ENCODE measurements at places on chromosomes 6 and 20.

- no peak for DNase-seq
Measured at GRCh38 chr20:24766143-24766527, 182.9 kb upstream of the CST7 start.

GRCh38 chr6:117498159-117498558, 15.7 kb downstream of the DCBLD1 start:
- no peak for DNase-seq

- no peak for DNase-seq
Measured at GRCh38 chr6:159074876-159075275, 30.1 kb upstream of the TAGAP start.

GRCh38 chr6:40719671-40720374, 132.7 kb upstream of the LRFN2 start:
- DNase-seq, result no peak

DNA sequence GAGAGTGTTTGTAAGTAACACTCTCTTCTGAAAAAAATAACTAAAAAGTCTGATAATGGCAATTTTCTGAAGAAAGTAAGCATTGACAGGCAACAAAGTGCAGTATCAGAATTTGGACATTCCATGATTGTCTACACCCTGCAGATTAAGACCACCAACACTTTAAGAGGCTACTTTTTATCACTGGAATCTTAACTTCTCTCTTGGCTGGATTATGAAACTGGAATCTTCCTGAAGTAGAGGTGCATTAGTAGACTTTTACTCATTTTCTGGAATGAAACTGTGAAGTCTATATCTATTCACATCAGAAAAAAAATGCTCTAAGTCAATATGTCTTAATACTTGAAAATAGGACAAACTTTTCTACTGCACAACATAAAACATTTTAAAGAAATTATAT, 547.5 kb downstream of the COL12A1 start:
- DNase-seq, result no peak

DNA sequence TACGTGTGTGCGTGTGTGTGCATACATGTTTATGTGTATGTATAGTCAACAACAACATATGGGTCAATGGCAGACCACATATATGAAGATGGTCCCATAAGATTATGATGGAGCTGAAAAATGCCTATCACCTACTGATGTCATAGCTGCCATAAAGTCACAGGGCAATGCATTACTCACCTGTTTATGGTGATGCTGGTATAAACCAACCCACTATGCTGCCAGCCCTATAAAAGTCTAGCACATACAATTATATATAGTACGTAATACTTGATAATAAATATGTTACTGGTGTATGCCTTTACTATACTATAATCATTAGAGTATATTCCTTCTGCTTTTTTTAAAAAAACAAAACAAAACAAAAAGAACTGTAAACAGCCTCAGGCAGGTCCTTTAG, 148.4 kb upstream of the ARID1B start:
- DNase-seq, result no peak

GRCh38 chr20:33933469-33933909, 60.2 kb upstream of the RALY start:
- DNase-seq, result no peak

- DNase-seq, result no peak
Measured at GRCh38 chr6:46305833-46306232, 135.1 kb upstream of the ENPP5 start.

DNA sequence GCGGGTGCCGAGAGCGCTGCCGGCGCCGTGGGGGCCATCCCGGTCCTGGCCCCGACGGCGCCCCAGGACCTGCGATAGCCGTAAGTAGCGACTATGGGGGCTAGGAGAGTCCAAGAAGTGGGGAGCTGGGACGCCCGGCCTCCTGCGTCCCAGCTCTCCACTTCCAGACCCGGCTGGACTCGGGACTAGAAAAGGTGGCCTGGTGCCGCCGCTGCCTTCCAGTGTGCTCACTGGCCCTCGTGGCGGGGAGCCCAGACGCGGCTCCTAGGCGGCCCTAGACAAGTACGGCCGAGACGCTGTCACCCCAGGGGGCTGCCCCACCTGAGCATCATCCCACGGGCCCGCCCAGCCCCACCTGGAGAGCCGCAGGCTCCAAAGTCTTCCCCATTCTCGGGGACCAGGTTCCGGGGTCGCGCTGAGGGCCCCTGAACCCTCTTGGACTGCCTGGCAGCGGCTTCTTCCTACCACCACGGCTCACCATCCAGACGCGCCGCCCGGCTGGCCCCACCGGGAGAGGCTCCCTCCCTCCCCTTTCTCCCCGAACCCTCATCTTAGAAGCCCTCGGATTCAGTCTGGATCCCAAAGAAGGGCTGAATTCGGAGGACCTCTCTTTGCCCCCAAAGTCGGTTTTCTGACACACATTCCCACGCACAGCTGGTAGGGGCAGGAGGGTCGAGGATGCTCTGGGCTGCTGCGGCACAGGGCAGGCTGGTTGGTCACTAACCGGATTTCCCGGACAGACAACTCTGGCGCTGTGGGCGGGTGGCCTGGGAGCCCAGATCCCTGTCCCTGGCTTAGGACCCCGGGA, 870 bp upstream of the MDFI start:
- no peak for DNase-seq

- no peak for DNase-seq
Measured at GRCh38 chr6:108944707-108945680, 96.8 kb downstream of the ARMC2 start.

DNA sequence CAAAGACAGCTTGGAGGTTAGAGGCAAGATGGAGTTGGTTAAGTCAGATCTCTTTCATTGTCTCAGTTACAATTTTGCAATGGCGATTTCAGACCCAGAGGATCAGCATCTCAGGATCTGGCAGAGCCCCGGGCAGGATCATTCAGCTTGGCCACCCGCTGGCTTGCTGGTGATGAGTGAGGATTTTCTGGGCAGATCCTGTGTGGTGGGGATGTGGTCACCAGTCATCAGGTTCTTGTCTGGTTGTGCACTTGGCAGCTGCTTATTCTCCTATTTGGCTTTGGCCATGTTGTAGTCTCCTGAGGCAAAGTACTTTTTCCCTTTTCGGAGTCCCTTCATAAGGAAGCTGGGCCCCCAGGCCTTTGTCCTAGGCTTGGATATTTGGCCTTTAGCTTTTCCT, 953.9 kb downstream of the KIF16B start:
- no peak for DNase-seq

DNA sequence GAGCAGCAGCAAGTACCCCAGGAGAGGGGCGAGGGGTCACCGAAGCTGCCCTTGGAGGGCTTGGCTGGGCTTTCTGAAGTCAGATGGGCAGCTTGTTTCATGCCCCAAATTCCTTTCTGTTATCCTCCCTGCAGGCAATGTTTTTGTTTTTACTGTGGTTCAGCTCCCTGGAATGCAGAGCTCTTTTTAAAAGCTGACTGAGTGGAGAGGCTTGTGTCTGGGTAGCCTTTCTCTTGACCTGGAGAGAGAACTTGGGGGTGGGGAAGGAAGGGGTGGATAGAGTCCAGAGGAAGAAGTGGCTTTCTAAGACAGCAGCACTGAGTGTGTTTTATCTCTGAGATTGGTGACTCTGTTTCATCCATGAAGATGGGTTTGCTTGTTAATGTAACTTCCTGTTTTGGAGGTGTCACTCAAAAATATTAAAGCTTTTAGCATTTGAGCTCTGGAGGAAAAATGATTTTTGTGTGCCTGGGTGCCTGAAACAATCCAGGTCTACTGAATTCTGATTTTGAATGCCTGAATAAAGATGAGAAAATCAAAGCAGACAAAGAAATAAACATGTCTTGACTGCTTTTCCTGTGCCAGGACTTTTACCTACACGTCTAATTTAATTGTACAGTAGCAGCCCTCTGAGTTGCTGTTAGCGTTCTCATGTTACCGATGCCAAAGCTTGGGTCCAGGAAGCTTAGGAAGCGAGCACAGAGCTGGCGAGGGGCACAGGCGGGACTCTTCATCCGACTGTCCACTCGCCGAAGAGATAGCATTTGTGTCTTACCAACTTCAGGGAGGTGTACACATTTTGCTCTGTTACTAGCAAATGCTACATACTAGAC, 78.2 kb upstream of the EEF1E1 start:
- DNase-seq, result no peak

GRCh38 chr6:80531681-80532619, 425.5 kb downstream of the BCKDHB start:
- DNase-seq, result no peak

DNA sequence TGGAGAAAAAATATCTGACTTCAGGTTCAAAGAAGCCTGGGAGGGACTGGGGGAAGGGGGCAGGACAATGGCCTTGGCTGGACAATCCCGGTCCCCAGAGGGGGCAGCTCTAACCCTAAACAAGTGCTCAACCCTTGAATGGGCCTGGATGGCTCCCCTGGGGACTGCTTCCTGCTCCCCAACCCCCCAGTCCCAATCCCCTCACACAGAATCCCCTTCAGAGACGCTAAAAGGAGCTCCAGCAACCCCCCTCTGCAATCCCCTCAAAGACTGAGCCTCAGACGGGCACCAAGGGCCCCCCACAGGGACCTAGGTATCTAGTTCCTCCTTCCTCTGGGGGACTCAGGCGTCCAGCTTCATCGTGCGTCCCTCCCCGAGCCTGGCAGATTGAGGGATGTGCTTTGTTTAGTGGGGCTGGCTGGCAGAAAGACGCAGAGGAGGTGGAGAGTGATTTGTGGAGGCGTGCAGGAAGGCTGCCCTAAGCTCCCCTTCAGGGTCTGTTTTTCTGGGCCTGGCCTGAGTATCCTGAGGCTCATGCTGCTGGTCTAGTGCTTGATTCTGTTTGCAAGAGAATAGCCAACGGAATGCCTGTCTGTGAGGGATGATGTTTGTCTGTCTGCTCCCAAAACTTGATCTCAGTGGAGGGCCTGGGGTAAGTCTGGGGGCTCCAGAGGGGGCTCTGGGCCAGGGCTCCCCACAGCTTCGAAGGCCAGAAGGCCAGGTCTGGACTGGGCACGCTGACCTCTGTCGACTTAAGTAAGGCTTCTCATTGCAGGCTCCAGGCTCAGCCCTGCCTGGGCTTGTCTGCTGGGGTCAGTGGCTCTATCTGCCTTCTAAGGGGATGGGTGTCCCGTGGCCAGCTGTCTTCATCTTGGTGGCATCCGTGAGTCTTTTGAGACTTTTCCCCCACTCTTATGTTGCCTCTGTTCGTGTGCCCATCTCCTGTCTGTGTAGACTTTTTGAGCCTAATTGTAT, 1.7 kb upstream of the POU5F1 start:
- no peak for DNase-seq

- DNase-seq, result no peak
Measured at GRCh38 chr6:148112851-148113319, 229.8 kb upstream of the SASH1 start.

- DNase-seq, result no peak
Measured at GRCh38 chr6:44564906-44565524, 177.5 kb downstream of the CDC5L start.

DNA sequence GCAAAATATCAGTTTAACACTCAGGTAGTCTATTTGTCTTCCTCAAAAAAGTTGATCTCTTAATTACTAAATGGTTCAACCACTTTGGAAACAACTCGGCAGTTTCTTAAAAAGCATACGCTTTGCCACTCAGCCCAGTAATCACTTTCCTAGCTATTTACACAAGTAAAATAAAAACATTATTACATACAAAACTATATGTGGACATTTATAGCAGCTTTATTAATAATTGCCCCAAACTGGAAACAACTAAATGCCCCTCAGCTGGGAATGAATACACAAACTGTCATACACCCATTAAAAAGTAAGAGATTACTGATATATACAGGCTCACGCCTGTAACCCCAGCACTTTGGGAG, 7.4 kb downstream of the EEF1A1 start:
- no peak for DNase-seq

GRCh38 chr6:70180901-70181599, 121.8 kb downstream of the COL9A1 start:
- DNase-seq, result no peak

- no peak for DNase-seq
Measured at GRCh38 chr6:163281634-163282033, 132.9 kb upstream of the QKI start.

DNA sequence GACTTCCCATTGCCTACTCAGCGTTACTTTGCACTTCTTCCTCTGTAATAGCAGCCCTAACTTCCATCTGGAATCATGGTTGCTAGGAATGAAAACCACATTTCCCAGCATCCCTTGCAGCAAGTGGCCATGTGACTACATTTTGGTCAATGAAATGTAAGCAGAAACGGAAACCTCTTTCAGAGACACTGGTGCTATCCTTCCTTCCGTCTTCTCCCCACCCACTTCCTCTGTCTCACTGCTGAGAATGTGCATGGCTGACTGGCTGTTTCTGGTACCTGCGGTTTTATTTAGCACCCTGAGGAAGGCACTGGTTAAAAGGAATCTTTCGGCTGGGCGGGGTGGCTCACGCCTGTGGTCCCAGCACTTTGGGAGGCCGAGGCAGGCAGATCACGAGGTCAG, 107.4 kb downstream of the SCML4 start:
- DNase-seq, result no peak

DNA sequence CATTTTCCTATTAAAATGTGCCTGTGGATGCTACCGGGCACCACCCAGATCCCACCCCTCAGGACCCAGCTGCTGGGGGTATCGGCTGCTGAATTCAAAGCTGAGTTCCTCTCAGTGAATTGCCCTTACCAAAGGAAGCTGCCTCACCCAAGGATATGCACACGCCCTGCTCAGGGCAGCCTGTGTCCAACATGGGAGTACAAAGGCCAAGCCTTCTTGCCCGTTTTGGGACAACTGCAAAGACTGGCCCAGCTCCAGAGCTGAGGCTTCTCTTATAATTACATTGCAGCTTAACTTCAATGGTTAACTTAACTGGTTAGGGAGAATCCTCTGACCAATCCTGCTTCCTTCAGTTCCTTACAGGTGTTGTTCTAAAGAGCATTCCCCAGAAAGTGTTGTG, 19.8 kb upstream of the FANCE start:
- DNase-seq, result no peak

DNA sequence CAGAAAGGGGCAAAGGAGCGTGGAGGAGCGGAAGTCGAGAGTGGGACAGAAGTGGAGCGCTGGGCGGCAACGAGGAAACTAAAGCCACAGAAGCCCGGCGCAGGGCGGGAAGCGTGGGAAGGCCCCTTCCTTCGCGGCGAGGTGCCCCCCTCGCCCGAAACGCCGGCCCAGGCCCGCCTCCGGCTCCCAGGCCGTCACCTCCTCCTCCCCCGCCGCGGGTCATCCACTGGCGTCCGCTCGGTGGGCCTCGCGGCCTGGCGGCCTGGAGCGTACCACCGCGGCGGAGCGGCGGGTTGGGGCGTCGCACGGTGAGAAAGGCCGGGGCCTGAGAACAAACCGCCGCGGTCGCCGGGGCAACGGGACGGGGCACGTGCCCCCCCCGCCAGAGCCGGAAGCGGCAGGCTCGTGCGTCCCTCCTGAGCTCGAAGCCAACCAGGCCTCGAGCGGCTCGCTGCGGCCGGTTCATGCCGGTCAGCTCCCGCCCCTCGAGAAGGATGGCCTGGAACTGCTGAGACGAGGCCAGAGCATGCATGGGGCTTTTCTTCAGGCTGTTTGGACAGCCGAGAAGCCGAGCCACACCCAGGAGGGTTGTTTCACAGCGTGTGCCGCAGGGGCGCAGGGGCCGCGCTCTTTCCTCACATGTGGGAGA, at the start of gene TCP11:
Gene TCP11 (minus strand): TSS at position 333 of the 649 bp plus-strand sequence. CDS start 469 bp downstream, outside the sequence.
- DNase-seq, result peak; percentile 53

Measured in RWPE2 (cell line).